ENCODE measurements at places on chromosomes 2 and 18.

- DNase-seq: no peak
Measured at GRCh38 chr2:8566155-8566670, 115.6 kb upstream of the ID2 start.

GRCh38 chr18:79774111-79774510 lies 23.6 kb upstream of the KCNG2 start:
- no peak for DNase-seq

DNA sequence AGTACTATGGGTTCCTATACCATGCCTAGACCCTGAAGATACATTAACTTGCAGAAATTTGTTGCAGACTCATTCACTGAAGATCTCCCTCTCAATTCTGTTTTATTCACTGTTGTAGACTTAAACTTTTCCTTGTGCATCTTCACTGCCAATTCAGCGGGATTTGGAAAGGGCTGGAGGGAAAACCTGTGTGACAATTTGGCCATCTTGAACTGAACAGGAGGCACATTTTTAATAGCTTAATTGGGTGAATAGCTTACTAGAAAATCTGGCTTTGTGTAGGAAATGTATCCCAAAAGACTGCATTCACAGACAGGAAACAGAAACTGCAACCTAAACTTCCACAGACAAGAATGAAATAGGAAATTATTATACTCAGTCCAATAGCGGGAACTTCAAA lies 512.3 kb downstream of the XIRP2 start:
- no peak for DNase-seq

DNA sequence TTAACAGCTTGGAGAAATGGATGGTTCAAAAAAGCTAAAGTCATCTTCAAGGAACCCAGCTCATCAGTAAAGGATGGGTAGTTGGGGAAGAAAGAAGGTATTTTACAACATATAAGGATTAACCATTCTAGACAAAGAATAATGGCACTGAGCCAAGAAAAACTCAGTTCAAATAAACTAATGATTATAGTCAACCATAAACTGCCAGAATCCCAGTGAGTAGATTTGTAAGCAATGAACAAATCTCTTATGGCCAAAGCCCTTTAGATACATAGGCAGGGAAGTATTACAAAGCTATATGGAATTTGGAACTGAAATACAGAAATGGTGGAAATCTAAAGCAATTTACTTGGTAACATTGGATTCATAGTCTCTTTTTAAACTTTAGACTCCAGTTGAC lies 92.4 kb upstream of the ZFP36L2 start:
- no peak for DNase-seq

DNA sequence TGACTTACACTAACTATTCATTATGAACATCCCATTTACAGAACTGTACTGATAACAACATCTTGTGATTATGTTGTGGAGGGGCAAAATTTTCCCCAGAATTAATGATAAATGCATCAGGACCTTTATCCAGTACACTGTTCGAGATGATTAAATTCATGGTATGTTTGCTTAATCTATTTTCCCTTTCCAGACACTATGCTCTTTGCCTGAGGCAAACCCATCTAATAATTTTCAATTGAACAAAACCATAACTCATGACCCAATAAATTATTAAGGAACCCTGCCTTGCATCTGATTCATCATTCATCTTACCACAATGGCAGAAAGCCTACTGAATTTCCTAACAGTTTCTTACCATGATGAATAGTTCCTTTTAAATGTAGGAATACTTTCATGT lies 385.0 kb downstream of the DSEL start:
- DNase-seq: no peak

DNA sequence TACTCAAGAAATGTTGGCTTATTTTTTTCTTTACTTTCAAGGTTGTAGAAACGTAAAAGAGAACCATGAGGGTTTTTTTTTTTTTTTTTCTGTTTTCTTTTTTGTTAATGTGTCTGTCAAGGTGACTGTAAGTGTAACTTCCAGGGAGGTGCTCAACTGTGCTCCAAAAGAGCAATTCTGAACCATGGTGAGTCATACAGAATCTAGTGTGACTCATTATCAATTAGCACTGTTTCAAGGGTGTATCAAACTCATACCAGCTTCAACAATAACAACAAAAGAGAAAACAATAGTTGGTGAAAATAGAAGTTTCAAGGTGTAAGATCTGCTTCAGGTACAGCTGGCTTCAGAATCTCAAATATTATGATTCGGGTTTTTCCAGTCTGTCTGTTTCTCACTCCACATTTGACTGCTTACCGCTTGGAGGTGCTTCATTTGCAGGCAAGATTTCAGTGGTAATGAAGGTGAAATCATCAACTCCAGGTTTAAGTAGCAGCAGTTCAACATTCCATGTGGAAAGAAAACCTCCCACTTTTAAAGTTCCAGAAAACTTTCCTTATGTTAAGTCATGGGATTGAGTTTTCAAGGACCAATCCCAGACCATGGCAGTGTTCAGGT lies 850.6 kb downstream of the CNTNAP5 start:
- DNase-seq: no peak

DNA sequence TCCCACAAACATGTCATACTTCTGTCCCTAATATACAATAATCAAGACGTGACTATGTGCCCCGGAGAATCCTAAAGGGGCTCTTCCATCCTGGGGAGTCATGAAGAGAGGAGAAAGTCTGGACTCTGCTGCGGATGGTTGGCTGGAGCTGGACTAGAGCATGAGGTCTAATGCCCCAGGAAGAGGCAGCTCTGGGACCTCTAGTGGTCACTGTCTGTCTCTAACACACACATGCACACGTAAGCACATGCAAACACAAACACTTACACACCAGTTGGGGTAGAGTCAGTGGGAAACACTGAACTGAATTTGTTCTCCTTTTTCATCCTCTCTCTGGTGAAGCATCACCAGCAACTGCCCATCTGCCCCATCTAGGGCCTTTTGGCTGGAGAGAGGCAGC lies 271.6 kb downstream of the TDRD15 start:
- DNase-seq: no peak

DNA sequence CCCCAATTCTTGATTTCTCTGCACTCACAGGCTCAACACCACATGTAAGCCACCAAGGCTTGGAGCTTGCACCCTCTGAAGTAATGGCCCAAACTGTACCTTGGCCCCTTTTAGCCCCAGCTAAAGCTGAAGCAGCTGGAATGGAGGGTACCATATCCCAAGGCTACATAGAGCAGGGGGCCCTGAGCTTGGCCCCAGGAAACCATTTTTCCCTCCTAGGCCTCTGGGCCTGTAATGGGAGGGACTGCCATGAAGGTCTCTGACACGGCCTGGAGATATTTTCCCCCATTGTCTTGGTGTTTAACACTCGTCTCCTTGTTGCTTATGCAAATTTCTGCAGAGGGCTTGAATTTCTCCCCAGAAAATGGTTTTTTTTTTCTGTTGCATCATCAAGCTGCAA lies 69.7 kb downstream of the SKA1 start:
- no peak for DNase-seq

DNA sequence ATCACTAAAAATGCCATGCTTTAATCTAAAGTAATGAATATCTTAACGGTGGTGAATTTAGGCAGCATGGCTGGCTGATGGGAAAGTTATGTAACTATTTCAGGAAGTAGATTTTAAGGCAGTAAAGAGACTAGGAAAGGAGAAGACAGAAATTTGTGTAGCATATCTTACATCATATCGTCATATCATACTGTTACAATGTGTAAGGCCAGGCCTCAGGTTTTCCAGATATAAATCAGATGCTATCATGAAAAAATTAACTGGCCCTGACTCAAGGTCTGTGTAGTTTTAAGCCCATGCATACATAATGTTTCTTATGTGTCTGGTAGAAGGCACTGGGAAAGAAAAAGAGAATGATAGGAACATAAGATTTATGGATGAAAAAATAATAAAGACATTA lies 8.9 kb upstream of the FAP start:
- no peak for DNase-seq

- DNase-seq: no peak
Measured at GRCh38 chr2:71210292-71210691, 16.6 kb downstream of the PAIP2B start.

DNA sequence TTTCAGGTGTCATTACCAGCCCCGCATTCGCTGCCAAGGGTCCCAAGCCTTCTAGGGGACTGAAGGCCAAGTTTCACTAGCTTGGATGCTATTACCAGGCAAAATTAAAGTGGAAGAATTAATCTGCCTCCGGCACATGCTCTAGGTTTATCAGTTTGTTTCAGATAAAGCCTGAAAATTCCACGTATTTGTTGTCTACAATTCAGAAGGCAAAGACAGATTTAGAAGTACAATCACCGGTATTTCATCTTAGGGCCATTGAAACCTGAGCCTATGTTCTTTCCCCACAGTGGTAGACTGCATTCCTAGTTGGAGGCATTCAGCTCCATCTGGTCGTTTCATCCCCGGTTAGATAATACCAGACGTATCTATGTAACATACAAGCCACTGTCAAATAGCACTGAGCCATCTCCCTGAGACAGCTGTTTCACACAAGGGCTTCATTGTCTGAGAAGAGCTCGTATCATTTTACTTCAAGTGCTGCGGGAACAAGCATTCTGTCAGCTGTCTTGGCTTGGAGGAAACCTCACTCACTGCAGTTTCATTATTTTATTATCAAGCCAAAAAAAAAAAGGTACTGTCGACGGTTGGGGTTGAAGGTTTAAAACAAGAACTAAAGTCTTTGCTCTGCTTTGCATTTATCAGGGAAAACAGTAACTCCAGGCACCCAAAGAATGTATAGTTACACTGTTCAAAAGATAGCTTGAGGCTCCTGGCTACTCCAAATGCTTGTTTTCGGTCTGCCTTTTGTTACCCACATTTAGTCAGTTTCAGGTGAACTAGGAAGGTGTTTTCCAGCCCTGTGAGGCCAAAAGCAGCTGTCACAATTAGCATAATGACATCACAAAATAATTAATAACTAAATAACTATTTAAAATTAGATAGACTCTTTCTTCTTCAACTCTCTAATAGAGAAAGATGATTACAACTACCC lies 76.7 kb downstream of the TGIF1 start:
- no peak for DNase-seq

- DNase-seq: no peak
Measured at GRCh38 chr18:906416-907114, 1.9 kb downstream of the ADCYAP1 start.

GRCh38 chr2:71216501-71216900 lies 10.4 kb downstream of the PAIP2B start:
- no peak for DNase-seq

DNA sequence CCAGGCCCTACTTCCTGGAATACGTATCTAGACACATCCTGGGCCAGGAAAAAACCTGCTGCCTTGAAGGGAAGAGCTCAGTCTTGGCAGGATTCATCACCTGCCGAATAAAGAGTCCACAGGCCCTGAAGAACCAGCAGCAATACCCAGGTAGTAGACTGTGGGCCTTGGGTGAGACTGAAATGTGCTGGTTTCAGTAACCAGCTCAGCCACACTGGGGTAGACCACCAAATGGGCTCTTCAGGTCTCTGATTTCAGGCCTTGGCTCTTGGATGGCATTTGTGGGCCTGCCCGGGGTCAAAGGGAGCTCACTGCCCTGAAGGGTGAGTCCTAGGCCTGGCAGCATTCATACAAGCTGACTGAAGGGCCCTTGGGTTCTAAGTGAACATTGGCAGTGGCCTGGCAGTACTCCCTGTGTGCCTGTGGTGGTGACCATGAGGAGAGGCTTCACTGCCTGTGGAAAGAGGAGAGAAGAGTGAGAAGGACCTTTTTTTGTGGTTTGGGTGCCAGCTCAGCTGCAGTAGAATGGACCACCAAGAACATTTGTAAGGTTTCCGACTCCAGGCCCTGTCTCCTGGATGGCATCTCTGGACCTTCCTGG lies 175.1 kb downstream of the ANKRD30B start:
- DNase-seq: no peak

- no peak for DNase-seq
Measured at GRCh38 chr2:234873828-234874173, 78.0 kb upstream of the SH3BP4 start.

- DNase-seq: no peak
Measured at GRCh38 chr2:112750560-112750843, 13.9 kb downstream of the CKAP2L start.

GRCh38 chr18:32346671-32347070 lies 124.0 kb downstream of the GAREM1 start:
- no peak for DNase-seq

DNA sequence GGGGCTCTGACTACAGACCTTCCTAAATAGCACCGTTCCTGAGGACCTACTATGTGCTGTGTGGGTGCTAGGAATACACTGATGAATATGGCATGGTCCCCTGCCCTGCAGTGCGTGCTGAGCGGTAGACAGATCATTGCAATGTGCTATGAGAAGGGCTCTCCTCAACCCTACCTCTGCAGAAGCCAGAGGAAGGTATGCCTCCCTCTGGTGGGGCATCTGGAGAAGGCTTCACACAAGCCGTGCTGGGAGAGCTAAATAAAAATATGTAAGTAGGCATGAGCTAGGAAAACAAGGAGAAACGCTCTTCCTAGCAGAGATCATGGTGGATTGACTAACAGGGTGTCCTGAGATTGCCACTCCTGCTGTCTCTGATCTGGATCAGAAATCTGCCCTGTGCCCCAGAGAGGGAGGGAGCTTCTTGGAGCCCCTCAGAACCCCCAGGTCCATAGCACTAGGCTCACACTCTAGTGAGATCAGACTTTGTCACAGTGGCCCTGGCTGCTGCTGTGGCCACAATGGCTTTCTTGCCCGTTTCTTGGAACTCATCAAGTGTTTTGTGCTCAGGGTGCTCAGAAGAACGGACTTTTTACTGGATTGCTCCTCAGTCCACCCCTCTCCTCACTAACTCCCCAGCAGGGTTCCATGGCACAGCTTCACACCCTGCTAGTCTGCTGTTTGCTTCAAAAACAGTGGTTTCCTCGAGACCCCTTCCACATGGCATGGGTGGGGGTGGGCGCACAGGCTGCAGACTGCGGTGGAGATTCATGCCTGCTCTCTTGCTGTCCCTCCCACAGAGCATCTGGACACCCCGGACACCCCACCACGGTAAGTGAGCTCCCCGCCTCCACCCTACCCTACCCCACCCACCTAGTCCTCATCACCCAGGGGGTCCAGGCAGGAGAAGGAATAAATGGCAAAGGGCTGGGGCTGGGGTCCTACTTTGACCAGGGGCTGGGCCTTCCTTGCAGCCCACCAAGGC lies 14.2 kb downstream of the SIGLEC15 start:
- no peak for DNase-seq

DNA sequence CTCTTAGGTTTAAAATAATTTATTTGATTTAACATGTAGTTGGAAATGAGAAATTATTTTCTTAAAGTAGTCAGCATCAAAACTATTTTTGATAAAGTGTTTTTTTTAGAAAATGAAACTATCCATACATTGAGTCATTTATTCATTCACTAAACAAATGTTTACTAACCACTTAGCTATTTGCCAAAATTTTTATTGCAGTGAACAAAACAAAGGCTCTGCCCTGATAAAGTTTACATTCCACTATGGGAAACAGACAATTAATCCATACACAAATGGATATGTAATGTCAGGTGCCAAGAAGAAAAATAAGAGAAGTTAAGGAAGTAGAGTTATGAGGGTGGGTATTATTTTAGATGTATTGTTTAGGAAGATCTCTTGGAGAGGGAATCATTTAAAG lies 19.1 kb upstream of the CCDC178 start:
- no peak for DNase-seq

Data from stimulated activated CD4-positive, alpha-beta T cell treated with anti-CD3 and anti-CD28 coated beads, TNF-alpha, amount 100 ng/mL, for 4 hours (primary cell).